ENCODE measurements at places on chromosomes 11 and 22. TPM values are rescaled to one million over a fixed set of nuclear protein-coding genes. Genes with fewer than 3 reads are reported as not detected.

PHETA2 gene
- 0.12 TPM for total RNA-seq

OR56A1 gene
- not detected for total RNA-seq

PTGDR2 gene
- not detected for total RNA-seq

PTPN5 gene
- 0.07 TPM for total RNA-seq

CKAP5 gene
- total RNA-seq = 99.9 TPM

CSNK1E gene
- 171 TPM for total RNA-seq

DNA sequence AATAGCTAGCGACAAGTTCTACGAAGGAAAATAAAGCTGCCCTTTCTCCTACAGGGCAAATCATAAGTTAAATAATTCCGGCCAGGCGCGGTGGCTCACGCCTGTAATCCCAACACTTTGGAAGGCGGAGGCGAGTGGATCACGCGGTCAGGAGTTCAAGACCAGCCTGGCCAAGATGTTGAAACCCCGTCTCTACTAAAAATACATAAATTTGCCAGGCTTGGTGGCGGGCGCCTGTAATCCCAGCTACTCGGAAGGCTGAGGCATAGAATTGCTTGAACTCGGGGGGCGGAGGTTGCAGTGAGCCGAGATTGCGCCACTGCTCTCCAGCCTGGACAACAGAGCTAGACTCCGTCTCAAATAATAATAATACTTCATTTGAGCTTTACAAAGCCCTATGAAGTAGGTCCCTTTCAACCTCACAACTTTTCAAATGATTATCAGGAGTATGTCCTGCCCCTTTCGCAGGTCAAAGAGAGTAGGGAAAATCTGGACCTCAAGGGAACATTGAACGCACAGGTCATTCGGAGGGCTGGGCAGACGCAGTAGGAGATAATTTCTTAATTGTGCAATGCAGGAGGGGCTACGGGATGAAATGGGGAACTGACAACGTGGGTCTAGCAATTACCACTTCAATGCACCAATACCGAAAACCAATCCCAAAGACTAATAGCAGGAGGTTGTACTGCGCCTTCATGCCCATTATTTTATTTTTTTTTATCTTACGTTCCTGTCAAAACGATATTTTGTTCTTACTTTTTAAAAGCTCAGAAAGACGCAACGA is 590 bp downstream of the COMMD9 start:
- peak overlapping the region; percentile 60 for H3K27ac ChIP-seq
- H3K4me3 ChIP-seq = peak overlapping the region; percentile 99
- H3K27me3 ChIP-seq = no peaks in the 10 kb centered on the region
- no peaks in the 10 kb centered on the region for H3K4me1 ChIP-seq

- no peak for DNase-seq
- H3K36me3 ChIP-seq = no peaks in the 10 kb centered on the region
- no peak overlapping the region for H3K27ac ChIP-seq
- H3K4me3 ChIP-seq = no peak overlapping the region
- no peaks in the 10 kb centered on the region for H3K4me1 ChIP-seq
- H3K27me3 ChIP-seq = no peaks in the 10 kb centered on the region
Observed at GRCh38 chr11:26929806-26930517, 64.0 kb upstream of the FIBIN start.

DNA sequence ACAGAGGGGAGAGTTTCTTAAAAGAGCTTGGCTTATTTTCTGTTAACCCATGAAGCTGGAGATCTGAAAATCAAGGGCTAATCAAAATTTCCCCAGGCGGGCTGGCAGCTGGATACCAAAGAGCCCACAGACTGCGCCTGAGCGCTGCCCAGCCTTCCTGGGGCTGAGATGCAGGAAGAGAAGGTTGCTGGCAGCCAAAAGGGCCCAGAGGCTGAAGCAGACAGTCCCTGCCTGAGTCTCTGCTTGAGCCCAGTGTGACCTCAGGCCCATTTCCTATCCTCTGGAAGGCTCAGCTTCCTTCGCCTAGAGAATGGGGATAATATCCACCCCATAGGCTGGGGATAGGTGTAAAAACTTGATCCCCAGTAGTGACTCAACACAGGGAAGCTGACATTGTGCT is 49.1 kb downstream of the ARRB1 start:
- no peak for DNase-seq
- no peaks in the 10 kb centered on the region for H3K4me1 ChIP-seq
- no peaks in the 10 kb centered on the region for H3K36me3 ChIP-seq
- H3K27ac ChIP-seq = no peak overlapping the region
- H3K4me3 ChIP-seq = no peak overlapping the region
- peaks cover 2% of the 10 kb centered on the region for H3K27me3 ChIP-seq

- H3K4me1 ChIP-seq = no peaks in the 10 kb centered on the region
- H3K27ac ChIP-seq = no peak overlapping the region
- no peaks in the 10 kb centered on the region for H3K36me3 ChIP-seq
- H3K27me3 ChIP-seq = no peaks in the 10 kb centered on the region
Observed at GRCh38 chr11:71153005-71153390, 99.4 kb downstream of the SHANK2 start.

DNA sequence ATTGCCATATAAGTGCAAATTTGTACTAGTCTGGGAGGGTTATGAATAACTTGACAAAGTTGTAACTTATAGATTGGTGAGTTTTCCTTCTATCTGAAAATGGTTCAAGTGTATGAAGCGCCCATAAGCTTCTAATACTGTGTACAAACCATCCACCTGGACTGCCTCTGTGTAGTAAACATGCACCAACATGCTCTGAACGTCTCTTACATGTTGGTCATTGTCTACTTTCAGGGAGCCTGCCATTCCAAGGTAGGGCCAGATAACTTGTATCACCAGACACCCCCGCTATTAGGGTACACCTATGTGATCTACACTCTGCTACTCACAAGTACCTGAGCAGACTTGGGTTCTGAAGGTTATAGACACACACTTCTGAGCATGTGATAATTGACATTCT is 735.5 kb upstream of the API5 start:
- no peak overlapping the region for H3K4me3 ChIP-seq
- H3K4me1 ChIP-seq = no peaks in the 10 kb centered on the region
- no peak for DNase-seq
- H3K36me3 ChIP-seq = no peaks in the 10 kb centered on the region

GRCh38 chr22:49934891-49935557 is 16.6 kb downstream of the CRELD2 start:
- no peak for DNase-seq
- H3K4me1 ChIP-seq = peaks cover 18% of the 10 kb centered on the region
- no peak overlapping the region for H3K27ac ChIP-seq
- H3K4me3 ChIP-seq = no peak overlapping the region
- H3K36me3 ChIP-seq = no peaks in the 10 kb centered on the region

GRCh38 chr11:13899603-13900002 is 62.9 kb upstream of the SPON1 start:
- no peaks in the 10 kb centered on the region for H3K27me3 ChIP-seq
- no peaks in the 10 kb centered on the region for H3K36me3 ChIP-seq
- H3K27ac ChIP-seq = no peak overlapping the region
- no peak for DNase-seq
- H3K4me3 ChIP-seq = no peak overlapping the region

- no peak overlapping the region for H3K27ac ChIP-seq
- no peaks in the 10 kb centered on the region for H3K27me3 ChIP-seq
- peaks cover 19% of the 10 kb centered on the region for H3K4me1 ChIP-seq
- H3K36me3 ChIP-seq = peaks cover 22% of the 10 kb centered on the region
- H3K4me3 ChIP-seq = no peak overlapping the region
Observed at GRCh38 chr11:106011481-106011880, 10.6 kb downstream of the MSANTD4 start.

DNA sequence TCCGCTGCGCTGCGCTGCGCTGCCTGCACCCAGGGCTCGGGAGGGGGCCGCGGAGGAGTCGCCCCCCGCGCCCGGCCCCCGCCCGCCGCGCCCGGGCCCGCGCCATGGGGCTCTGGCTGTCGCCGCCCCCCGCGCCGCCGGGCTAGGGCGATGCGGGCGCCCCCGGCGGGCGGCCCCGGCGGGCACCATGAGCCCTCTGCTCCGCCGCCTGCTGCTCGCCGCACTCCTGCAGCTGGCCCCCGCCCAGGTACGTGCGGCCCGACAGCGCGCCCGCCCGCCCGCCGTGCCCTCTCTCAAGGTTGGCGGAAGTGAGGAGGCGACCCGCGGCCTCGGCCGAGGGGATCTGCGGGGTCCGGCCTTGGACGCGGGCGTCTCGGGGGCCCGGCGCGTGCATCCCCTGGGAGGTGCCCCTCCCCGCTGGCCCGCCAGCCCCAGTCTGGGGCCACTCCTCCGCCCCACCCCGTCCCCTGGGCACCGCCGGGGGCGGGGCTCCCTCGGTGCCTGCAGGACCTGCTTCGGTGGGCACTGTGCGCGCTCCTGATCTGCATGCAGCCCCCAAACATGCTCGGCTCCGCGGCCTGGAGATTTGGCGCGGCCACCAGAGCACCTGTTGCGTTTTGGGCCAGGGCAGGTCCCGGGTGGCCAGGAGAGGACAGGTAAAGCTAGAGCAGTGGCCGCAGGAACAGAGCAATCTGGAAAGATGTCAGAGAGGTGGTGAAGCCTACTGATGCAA is 429 bp downstream of the VEGFB start:
- no peak overlapping the region for H3K27ac ChIP-seq

- no peaks in the 10 kb centered on the region for H3K36me3 ChIP-seq
- H3K4me1 ChIP-seq = no peaks in the 10 kb centered on the region
- no peak for DNase-seq
- H3K27me3 ChIP-seq = no peaks in the 10 kb centered on the region
- H3K4me3 ChIP-seq = no peak overlapping the region
Observed at GRCh38 chr11:16839821-16840220, 101.4 kb downstream of the C11orf58 start.

DNA sequence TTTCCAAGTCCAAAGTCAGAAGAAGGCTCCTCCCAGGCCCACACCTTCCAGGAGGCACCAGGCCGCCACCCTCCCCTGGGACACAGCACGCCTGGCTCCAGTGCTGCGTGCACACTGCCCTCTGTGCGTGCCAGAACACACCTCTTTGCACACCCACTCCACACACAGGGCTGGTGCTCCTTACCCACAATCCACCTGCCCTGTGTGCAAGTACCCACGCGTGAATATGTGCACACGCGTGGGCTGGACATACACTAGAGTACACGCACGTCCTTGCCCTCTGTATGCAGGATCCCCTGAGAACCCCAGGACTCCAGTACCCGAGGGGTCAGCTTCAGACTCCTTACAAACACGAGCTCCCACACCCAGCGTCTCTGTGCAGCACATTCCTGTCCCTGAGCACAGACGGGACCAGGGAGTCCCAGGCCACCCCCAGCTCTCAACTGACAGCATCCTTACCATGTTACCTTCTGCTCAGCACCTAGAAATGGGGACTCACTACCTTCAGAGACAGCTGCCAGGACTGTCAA is 2.8 kb downstream of the DUSP8 start:
- no peak overlapping the region for H3K4me3 ChIP-seq
- H3K27ac ChIP-seq = no peak overlapping the region
- H3K27me3 ChIP-seq = peaks cover 10% of the 10 kb centered on the region
- H3K36me3 ChIP-seq = no peaks in the 10 kb centered on the region
- H3K4me1 ChIP-seq = peaks cover 9% of the 10 kb centered on the region

GRCh38 chr22:44357966-44358465 is 45.3 kb upstream of the SHISAL1 start:
- no peak overlapping the region for H3K27ac ChIP-seq
- peaks cover 36% of the 10 kb centered on the region for H3K4me1 ChIP-seq
- no peak overlapping the region for H3K4me3 ChIP-seq
- H3K36me3 ChIP-seq = no peaks in the 10 kb centered on the region
- peaks cover 6% of the 10 kb centered on the region for H3K27me3 ChIP-seq

- H3K27me3 ChIP-seq = no peaks in the 10 kb centered on the region
- H3K27ac ChIP-seq = no peak overlapping the region
- no peak for DNase-seq
Observed at GRCh38 chr22:50313021-50313420, 5.6 kb upstream of the PLXNB2 start.

DNA sequence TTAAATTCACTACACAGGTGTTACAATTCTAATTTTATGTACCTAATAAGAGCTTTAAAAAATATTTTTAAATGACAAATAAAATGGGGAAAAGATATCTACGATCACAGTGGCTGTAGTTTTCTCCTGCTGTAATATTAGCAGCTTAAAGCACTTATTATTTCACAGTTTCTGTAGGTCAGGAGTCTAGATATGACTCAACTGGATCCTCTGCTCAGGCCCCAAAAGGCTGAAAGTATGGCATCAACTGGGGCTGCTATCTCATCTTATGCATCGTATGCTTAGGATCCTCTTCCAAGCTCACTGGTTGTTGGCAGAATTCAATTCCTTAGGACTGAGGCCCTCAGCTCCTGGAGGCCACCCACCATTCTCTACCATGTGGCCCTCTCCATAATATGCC is 12.8 kb downstream of the FBXO3 start:
- H3K27ac ChIP-seq = no peak overlapping the region
- H3K4me3 ChIP-seq = no peak overlapping the region
- H3K36me3 ChIP-seq = peaks cover 14% of the 10 kb centered on the region
- H3K4me1 ChIP-seq = no peaks in the 10 kb centered on the region
- H3K27me3 ChIP-seq = no peaks in the 10 kb centered on the region

- H3K27me3 ChIP-seq = no peaks in the 10 kb centered on the region
- DNase-seq = no peak
- H3K4me3 ChIP-seq = no peak overlapping the region
- H3K4me1 ChIP-seq = no peaks in the 10 kb centered on the region
- no peak overlapping the region for H3K27ac ChIP-seq
Observed at GRCh38 chr11:1253103-1253485, 30.2 kb downstream of the MUC5B start.

- DNase-seq = no peak
- no peaks in the 10 kb centered on the region for H3K36me3 ChIP-seq
- no peak overlapping the region for H3K27ac ChIP-seq
Observed at GRCh38 chr11:914747-915501, 4.3 kb upstream of the CHID1 start.
